ENCODE measurements at places on chromosomes 11 and 22.
A peak's percentile ranks its signal among the peaks of the same experiment; 100 is the strongest.

GRCh38 chr22:24550028-24550901 lies 4.7 kb downstream of the GUCD1 start:
- no peak for DNase-seq

- no peak for DNase-seq
Measured at GRCh38 chr11:102729849-102730815, 5.4 kb upstream of the MMP8 start.

- DNase-seq, result no peak
Measured at GRCh38 chr11:61516191-61516590, 7.6 kb downstream of the LRRC10B start.

DNA sequence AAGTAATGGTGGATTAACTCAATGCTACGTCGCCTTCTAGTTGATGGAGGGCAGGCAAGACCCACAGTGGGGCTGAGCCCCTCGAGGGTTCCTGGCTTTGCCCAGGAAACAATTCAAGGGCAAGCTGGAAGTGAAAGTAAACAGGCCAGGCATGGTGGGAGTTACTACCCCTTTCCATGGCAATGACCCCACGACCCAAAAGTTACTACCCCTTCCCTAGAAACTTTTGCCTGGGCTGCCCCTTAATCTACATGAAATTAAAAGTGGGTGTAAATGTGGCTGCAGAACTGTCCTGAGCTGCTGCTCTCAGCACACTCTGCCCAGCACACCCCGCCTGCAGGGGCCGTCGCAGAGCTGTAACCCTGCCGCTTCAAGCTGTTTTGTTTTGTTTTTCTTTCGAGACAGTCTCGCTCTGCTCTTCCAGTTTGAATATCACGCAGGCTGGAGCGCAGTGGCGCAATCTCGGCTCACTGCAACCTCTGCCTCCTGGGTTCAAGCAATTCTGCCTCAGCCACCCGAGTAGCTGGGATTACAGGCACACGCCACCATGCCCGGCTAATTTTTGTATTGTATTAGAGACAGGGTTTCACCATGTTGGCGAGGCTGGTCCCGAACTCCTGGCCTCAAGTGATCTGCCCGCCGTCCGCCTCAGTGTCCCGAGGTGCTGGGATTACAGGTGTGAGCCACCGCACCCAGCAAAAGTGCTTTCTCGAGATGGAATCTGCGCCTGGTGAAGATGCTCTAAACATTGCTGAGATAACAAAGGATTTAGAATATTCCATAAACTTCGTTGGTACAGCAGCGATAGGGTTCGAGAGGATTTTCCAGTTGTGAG lies 5.9 kb upstream of the RNH1 start:
- DNase-seq, result no peak

DNA sequence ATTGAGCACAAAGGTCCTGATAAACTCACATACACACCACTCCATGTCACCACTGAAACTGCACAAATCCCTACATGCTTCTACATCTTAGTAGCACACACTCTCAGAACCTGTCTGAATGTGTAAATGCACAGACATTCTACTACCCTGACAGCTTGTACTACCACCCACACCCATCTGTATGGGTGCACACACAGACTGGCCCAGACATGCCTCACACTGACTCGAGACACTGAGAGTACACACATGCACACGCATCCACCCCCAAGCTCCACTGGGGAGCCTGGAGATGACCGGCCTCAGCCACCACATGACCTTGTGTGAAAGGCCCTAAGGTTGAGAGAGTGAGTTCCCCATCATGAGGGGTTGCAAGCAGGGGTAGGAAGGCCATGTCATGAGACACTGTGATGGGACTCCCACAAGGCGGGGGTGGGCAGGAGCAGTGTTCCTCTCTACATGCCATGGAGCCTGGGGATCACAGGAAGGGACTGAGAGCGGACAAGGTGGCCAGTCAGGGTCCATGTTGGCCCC lies 28.1 kb downstream of the ARAP1 start:
- DNase-seq, result no peak

DNA sequence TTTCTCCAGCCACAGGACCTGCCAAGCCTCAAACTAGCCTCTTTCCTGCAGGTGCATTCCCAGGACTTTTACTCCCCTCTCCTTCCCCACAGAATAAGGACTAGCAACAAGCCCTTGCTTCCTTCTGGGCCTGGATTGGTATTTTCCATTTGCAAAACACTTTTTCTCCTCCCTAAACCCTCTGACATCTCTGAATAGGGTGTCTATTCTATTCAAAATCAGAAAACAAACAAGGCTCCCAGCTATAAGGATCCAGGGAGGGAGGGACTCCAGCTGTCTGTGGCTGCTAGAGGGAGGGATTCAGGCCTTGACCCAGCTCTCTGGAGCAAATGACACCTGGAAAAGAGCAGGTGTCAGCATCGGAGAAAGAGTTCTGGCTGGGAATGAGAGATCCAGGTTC lies 168.5 kb upstream of the BDNF start:
- no peak for DNase-seq

DNA sequence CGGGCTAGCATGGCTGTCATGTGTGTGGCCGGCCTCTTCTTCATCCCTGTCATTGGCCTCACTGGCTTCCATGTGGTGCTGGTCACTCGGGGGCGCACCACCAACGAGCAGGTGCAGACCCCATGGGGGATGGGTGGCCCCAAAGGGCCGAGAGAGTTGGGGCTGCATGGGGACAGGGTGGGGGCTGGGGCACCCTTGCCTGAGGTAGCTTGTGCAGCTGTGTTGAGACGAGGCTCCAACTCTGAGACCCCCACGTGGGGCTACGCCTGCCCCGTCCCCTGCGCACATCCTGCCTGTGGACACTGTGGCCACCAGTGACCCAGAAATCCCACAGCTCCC lies 8.5 kb downstream of the ZDHHC8 start:
- no peak for DNase-seq

GRCh38 chr11:64914123-64914522 lies 2.9 kb downstream of the ATG2A start:
- no peak for DNase-seq

- DNase-seq, result no peak
Measured at GRCh38 chr11:60974726-60975125, 3.2 kb downstream of the CD6 start.

GRCh38 chr11:11843642-11844041 lies 1.9 kb downstream of the USP47 start:
- DNase-seq, result no peak

DNA sequence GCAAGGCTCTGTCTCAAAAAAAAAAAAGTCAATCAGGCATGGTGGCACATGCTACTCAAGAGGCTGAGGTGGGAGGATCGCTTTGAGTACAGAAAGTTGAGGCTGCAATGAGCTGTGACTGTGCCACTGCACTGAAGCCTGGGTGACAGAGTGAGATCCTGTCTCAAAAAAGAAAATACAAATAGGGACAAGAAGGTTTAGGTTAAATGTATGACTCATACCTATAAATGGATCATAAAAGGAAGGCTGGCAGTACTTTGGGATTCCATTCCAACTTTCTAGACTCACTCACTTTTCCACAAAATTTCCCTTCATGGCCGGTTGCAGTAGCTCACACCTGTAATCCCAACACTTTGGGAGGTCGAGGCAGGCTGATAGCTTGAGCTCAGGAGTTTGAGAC lies 25.6 kb upstream of the OSBP start:
- DNase-seq, result no peak

DNA sequence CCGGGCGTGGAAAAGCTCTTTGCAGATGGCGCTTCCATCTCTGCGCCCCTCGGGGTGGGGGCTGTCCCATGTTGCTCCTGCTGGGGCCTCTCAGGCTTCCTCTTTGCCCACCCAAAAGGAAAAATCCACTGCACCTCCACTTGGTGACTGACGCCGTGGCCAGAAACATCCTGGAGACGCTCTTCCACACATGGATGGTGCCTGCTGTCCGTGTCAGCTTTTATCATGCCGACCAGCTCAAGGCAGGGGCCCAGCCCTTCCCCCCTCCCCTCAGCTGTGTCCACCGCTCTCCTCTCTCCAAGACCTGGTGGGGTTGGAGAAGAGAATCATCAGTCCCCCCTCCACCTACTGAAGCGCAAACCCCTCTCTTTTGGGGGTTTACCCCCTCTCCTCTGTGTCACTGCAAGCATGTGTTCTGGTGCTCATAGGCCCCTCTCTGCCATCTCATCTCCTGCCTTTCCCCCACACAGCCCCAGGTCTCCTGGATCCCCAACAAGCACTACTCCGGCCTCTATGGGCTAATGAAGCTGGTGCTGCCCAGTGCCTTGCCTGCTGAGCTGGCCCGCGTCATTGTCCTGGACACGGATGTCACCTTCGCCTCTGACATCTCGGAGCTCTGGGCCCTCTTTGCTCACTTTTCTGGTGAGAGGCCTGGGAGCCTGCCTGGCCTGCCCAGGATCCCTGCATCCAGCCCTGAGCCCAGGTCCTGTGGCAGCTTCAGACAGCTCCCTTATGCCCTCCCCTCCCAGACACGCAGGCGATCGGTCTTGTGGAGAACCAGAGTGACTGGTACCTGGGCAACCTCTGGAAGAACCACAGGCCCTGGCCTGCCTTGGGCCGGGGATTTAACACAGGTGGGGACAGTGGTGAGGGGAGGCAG lies 1.8 kb downstream of the LARGE2 start:
- no peak for DNase-seq

DNA sequence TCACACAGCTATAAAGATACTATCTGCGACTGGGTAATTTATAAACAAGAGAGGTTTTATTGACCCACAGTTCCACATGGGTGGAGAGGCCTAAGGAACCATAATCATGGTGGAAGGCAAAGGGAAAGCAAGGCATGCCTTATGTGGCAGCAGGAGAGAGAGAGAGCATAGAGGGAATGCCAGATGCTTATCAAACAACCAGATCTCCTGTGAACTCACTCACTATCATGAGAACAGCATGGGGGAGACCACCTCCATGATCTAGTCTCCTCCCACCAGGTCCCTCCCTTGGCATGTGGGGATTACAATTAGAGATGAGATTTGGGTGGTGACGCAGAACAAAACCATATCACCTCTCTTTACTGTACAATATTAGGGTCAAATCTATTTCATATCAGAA lies 1101.6 kb upstream of the RAG2 start:
- no peak for DNase-seq

- DNase-seq, result peak; percentile 18
Measured at GRCh38 chr22:19143967-19144400, 467 bp downstream of the ESS2 start.

DNA sequence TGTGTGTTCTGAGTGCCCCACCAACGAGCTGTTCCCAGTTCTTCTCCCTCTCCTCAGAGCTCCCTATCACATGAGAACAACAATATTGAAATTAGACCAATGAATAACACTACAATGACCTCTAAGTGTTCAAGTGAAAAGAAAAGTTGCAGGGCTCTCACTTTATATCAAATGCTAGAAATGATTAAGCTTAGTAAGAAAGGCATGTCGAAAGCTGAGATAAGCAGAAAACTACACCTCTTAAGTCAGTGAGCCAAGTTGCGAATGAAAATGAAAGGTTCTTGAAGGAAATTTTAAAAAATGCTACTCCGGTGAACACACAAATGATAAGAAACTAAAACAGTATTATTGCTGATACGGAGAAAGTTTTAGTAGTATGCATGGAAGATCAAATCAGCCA lies 199.8 kb downstream of the GUCY1A2 start:
- DNase-seq, result no peak

DNA sequence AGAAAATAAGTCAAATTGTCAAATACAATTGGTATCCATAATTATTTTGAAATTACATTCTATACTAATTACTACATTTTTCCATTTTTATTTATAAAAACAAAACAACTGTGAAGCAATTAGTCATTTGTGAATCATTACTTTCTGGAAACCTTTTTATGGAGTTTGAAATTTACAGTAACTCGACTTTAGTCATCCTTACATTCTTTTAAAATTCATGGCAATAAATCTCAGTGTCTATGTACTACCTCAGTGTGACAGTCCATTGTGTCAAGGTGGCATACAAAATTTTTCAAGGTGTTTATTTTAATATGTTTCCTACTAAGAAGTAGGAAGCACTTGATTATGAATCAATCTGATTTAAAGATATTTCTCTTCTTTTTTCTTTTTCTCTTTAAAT lies 1949.4 kb upstream of the RAG2 start:
- peak; percentile 44 for DNase-seq

DNA sequence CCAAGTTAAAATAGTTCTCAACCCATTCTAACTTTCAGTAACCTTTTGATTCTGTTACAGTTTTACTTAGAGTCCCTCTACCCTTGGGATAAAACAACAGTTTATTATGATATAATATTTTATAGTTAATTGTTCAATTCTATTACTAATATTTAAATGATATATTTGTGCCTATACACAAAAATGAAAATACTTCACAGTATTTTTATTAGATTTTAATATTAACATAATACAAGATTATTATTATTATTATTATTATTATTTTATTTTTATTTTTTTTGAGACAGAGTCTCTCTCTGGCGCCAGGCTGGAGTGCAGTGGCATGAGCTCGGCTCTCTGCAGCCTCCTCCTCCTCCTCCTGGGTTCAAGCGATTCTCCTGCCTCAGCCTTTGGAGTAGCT lies 416.7 kb downstream of the NTM start:
- no peak for DNase-seq

DNA sequence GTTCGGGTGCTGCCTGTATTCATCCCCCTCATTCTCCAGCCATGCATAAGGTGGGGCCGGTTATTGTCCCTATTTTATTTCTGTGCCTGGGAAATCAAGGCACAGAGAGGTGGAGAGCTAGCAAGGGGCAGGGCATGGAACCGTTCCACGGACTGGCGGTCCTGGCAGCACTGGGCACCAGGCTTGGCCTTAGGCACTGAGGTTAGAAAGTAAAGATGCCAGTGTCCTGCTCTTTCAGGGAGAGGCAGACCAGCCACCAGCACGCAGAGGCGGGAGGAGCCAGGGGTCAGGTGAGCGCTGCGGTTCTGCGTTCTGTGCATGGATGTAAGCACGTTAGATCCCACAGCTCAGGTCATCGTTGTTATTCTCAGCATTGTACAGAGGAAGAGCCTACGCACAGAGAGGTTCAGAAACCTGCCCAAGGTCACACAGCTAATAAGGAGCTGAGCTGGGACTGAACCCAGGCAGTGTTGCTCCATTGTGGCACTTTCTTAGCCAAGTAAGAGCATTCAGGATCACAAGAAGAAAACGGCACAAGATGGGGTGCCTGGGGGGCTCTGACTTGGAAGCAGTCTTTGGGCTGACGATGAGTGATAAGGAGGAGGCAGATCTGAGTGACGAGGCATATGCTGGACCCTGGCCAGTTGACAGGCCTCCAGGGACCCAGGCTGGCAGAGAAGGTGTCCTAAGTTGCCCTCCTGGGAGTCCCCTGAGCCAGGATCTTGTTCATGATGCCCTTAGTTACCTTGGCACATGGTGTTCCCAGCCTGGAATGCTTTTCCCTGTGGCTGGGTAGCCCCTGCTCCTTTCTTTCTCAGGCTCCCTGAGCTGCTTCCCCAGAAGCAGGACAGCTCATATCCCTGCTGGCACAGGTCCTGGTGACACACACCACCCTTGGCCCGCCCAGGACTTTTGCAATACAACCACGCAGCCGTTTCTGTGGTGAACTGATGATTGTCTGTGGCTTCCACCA lies 41.1 kb downstream of the OSBPL5 start:
- DNase-seq, result peak; percentile 96

- no peak for DNase-seq
Measured at GRCh38 chr11:130328420-130328819, 13.7 kb upstream of the ZBTB44 start.

All from cardiac fibroblast (primary cell).